SW 1271 (cell line): ENCODE measurements at places on chromosomes 12 and 14.

DNA sequence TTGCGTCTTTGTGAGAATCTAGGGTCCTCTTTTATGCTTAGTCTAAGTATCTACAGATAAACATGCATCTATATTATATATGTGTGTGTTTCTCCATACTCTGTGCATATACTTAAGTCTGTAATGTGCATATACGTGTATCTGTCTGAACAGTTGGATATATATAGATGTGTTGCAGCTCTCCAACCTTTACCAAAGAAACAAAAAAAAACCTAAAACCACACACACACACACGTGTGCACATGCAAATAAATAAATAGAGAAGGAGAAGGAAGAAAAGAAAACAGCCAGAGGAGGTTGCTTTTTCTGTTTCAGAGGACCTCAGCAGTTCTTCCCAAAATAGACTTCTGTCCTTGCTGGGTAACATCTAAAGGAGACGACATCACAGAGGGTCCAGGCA, 244.9 kb downstream of the CACNA1C start:
- DNase-seq, result no peak

- no peak for DNase-seq
Observed at GRCh38 chr12:42607584-42608058, 18.1 kb upstream of the PRICKLE1 start.

DNA sequence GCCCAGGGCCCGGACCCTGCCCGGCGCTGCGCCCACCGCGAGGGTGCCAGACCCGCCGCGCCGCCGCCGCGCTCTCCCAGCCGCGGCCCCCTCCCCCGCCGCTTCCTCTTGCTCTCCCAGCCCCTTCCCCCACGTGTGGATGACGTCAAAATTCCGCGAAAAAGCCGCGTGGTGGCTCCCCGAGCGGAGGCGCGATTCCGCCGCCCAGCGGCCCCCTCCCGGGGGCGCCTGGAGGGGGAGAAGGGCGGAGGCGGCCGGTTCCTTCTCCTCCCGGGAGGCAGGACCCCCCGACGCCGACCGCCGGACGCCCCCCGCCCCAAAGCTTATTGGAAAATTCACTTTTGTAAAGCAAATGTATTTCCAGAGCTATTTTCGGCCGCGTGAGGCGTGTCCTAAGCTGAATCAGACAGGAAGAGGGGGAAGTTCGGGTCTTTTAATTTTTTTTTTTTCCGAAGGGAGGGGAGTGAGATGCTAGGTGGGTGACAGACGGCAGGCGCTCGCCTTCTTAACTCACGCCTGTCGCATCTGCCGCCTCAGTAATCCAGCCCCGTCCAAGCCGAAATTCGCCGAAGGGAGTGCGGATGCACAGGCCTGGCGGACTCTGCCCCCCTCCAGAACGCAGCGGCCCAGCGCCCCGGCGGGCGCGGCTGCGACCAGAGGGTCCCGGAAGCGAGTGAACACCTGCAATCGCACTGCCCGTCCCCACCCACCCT, 4.1 kb upstream of the CCND2 start:
- DNase-seq, result peak; percentile 37

DNA sequence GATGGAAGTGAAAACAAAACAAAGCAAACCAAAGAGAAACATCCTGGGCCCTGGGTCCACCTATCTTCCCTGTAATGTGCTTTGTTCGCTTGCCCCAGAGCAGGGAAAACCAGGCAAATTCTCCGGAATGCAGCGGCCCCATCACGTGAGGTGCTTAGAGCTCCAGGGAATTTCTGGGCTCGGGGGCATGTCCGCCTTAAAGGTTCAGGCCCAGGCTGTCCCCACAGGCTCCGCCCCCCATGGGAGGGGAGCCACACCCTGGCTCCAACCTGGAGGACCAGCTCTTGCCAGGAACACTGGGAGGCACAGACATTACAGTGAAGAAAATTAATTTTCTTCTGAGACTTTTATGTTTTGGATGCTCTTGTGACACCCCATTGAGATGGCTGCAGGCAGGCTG, 69.9 kb downstream of the RBM19 start:
- DNase-seq, result no peak

DNA sequence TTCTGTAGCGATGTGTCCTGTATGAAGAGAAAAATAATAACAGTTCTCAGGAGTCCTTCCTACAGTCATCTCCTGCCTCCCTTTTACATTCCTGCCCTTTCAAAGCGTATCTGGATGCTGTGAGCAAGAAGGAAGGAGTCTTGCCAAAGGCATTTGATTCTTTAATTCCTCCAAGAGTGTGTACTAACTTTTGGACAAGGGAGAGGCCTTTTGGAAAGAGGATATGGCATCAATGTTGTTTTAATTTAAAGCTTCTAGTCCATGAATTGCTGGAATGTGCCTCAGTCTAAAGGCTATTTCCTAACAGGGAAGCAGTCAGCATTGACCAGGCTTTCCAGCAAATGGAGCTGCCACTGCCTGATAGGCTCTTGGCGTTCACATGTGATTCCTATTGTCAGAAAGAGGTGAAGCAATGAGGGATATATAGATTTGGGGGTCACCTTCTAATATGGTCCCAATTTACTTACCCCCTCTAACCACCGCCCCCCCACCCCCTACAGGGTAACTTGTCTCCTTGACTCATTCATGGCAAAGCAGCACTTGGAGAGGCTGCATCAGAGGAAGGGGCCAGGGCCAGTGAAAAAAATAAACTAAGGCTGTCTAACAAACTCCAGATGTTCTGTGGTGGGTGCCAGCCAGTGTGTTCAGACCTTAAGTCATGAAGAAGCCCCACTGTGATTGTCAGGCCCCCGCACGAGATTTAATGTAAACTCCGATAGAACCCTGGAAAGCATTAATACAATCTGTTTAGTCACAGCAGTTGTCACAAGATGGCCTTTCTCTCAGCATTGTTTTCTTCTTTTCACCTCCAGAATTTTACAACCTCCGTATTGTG, 220.3 kb downstream of the FBXL14 start:
- no peak for DNase-seq

DNA sequence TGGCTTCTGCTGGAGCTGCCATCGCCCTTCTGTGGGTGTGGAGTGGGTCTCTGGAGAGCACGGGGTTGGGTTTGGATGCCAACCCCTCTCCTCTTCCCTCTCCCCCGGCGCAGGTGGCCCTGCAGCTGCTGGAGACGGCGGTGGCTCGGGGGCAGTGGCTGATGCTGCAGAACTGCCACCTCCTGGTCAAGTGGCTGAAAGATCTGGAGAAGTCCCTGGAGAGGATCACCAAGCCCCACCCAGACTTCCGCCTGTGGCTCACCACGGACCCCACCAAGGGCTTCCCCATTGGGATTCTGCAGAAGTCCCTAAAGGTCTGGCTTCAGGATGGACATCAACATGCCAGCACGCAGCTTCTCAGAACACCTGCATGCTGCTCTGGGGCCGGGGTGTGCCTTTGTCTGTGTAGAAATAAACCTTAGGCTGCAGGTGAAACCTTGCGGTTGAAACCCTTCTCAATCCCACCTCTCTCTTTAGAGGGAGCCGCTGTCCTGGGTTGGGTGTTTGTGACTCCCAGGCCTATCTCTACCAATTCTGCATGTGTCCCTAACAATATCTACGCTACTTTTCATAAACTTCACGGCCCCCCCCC, 44.3 kb downstream of the CCDC92 start:
- no peak for DNase-seq

GRCh38 chr14:44030831-44031383, 476.2 kb downstream of the FSCB start:
- no peak for DNase-seq

DNA sequence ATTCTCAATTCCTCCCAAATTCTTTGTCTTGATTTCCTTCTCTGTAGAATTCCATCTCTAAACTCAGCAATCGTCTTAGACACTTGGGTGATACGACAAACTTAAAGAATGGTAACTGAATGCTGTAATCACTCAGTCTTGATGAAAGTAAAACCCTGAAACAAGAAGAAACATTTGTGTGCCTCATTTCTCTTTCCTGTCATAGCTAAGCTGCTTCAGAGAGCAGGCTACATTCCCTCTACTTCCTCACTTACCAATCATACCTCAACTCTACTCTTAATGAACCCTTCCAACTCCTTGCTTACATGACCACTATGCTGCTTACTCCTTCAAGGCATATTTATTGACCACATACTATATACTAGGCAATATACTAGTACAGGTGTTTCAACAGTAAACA, 8.3 kb downstream of the MAP4K5 start:
- DNase-seq, result no peak

GRCh38 chr12:11834931-11835330, 185.5 kb downstream of the ETV6 start:
- DNase-seq, result no peak

DNA sequence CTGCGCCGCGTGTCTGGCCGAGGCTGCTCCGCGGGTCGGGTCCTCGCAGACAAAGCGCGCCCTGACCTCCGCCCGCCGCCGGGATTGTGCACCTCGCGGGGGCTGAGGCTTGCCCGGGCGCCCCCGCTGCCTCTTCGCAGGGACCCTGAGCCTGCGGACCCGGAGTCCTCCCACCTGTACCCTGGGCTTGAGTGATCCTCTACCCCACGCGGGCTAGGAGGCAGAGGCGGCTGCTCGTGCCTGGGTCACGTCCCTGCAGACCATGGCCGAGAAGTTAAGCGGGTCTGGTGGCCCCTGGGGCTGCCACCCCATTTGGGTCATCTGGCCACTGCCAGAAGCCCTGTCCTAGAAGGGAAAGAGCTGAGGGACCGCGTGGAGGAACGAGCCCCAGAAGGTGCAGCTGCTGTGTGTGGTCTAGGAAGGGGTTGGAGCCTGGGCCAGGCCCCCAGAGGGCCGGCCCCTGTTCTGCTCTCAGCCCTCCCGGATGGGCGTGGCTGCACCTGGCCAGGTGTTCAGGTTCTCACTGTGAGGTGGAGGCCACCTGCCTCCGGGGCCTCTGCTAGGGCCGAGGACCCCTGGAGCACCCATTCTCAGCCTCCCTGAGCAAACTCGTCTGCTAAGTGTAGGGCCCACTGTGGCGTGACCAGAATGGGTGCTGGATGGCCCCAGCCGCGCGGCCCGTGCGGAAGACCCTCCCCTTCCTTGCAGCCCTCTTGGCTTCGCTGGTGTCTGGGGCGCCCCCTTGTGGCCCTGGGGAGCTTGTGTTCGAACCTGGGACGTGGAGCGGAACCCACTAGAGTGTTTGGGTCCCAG, 49.6 kb downstream of the LRCOL1 start:
- peak; percentile 42 for DNase-seq

DNA sequence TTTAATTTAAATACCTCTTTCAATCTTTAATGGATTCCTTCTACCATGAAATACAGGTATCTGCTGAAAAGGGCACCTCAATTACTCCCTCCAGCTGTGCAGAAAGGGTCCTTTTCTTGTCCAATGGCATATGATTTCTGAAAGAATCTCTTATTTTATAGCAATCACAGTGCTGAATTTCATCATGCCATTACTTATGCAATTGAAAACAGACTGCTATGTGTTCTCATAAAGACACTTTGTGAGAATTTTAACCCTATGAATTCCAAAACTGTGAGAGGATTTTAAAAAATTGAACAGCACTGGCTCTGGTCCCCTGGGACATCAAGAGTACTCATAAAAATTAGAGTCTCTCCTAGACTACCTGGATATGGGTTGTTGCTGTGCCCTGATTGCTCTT, 45.9 kb upstream of the CNOT2 start:
- DNase-seq, result no peak

GRCh38 chr12:3249081-3249800, 172.1 kb downstream of the TSPAN9 start:
- DNase-seq, result no peak

- DNase-seq, result no peak
Observed at GRCh38 chr12:72197790-72198189, 74.4 kb upstream of the TRHDE start.

DNA sequence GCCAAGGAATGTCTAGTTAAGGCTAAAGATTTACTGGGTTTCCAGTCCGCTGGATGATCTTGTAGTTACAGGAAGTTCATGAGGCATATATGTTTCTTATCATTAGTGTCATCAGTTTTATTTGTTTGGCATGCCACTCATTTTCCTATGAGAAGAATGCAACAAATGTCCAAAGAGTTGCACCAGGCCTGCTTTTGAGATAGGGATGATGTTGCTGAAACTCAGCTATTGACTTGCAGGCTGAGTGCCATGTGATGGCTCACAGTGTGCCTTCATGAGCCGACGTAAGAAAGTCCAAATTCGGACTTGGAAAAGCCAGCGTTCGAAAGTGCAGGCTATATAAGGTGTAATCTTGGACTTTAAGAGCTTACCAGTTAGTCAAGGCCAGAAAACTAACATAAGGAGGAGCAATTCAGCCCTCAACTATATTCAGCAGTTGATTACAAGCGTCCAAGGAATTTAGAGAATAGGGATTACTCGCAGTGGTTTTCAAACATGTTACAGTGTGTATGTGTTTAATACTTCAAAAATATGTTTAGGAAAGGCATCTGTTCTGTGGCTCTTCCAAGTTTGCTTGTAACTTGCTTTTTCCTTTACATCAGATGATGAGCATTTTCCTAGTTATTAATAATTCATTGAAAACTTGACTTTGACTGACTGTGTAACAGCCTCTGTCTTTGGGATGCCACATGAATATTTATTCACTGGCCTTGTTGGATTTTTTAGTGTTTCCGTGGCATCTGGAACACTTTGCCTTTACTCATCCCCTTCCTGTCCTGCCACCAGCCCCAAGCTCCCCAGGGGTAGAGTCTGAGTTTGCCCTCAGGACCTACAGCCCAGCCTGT, 101.3 kb downstream of the LGMN start:
- no peak for DNase-seq

GRCh38 chr14:92635031-92635430, 113.4 kb downstream of the LGMN start:
- no peak for DNase-seq

GRCh38 chr14:68361231-68361630, 431.6 kb downstream of the ZFP36L1 start:
- peak; percentile 13 for DNase-seq

GRCh38 chr12:32390572-32391219, 8.7 kb upstream of the FGD4 start:
- DNase-seq, result no peak

GRCh38 chr12:49644620-49644994, 21.2 kb downstream of the PRPF40B start:
- no peak for DNase-seq

DNA sequence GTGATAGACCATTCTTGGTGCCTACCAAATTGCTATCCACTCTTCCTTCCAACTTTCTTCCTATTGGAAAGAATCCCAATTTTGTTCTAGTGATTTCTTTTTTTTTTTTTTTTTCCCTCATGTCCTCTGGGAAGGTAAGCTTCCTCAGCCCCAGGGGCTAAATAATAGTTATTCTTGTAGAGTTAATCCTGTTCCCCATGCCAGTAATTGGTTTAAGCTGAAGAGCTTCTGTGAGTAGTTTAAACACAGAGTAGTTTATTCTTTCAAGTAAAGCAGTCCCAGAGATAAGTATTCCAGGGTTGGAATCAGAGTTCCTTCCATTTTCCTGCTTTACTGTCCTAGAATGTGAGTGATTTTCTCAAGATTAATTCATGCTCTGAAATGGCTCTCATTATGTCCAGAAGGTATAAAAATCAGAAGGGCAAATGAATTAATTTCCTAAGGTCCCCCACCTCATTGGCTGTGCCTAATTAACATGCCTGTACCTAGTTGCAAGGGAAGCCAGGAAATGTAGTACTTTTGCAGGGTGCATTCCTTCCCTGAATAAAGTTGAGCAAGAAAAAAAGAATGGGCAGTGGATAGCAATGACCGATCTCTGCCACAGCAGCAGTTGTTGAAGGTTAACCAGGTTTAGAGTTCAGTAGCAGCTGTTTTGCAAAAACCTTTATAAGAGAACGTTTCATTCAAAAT, 97.8 kb downstream of the PLEKHA5 start:
- DNase-seq, result no peak
